Smooth muscle cell of the pulmonary artery (primary cell): ENCODE measurements at places on chromosomes 1 and 21. TPM values are rescaled to one million over a fixed set of nuclear protein-coding genes. Genes with fewer than 3 reads are reported as not detected.

KLF18 gene
- not detected in 2 replicates for total RNA-seq

GJA5 gene
- 2.9 and 38.4 TPM in 2 replicates for total RNA-seq

APH1A gene
- 74.9 and 83.1 TPM in 2 replicates for total RNA-seq

CTSS gene
- 3.2 and 5.9 TPM in 2 replicates for total RNA-seq

IPP gene
- 13.7 and 16.0 TPM in 2 replicates for total RNA-seq

SPRR2G gene
- total RNA-seq: not detected in 2 replicates

FAM89A gene
- 1.6 and 10.8 TPM in 2 replicates for total RNA-seq

TRIM58 gene
- total RNA-seq: 0.07 and 0.13 TPM in 2 replicates

RAB7B gene
- 2.4 and 6.5 TPM in 2 replicates for total RNA-seq

CITED4 gene
- 3.5 and 8.6 TPM in 2 replicates for total RNA-seq

NGF gene
- 6.6 and 8.8 TPM in 2 replicates for total RNA-seq

BRINP3 gene
- total RNA-seq: 0.07 TPM in 1 of 2 replicates, not detected in the other

FCGR3A gene
- total RNA-seq: not detected in 2 replicates

FMN2 gene
- total RNA-seq: 17.4 and 21.0 TPM in 2 replicates

HOOK1 gene
- not detected in 2 replicates for total RNA-seq

PDC gene
- total RNA-seq: 0.07 TPM in 1 of 2 replicates, not detected in the other

MNDA gene
- not detected in 2 replicates for total RNA-seq

HHIPL2 gene
- total RNA-seq: 0.23 and 0.39 TPM in 2 replicates

CYP4X1 gene
- total RNA-seq: 1.2 and 2.9 TPM in 2 replicates

TEDDM1 gene
- not detected in 2 replicates for total RNA-seq

TRPM2 gene
- total RNA-seq: under 0.01 TPM in 1 of 2 replicates, not detected in the other

SMPDL3B gene
- 0.07 TPM in 1 of 2 replicates, not detected in the other for total RNA-seq
